CD4-positive, alpha-beta T cell treated with Interleukin-6 for 4 hours (primary cell): ENCODE measurements at places on chromosomes 6 and 20.

- no peak for DNase-seq
Measured at GRCh38 chr6:139371421-139372203, 2.8 kb downstream of the CITED2 start.

DNA sequence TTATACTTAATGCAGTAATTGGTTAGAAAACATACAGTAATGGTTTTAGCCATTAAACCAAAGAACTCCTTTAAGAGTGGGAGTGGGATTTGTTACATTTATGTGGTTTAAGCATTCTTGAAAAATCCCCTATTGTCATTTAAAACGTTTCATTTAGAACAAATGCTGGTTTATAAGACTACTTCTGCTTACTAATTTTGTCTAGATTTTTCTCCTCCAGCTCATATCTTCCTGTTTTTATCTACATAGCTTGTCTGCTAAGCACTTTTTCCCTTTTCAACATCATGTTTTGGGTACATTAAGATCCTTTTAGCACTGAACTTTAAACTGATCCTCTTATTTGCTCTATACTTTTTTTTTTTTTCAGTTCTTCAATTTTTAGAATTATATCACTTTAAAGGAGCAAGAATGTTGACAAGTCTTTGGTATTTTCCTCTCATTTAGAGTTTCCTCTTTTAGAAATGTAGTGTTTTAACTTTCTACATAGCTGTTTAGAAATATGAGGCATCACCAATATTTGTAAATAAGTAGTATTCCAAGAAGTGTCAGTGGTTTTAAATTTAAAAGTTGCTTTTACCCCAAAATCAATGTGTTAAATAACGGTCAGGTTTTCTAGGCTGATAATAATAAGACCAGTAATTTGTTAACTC lies 80.9 kb downstream of the SESN1 start:
- DNase-seq = no peak

GRCh38 chr20:51447097-51447764 lies 95.3 kb downstream of the NFATC2 start:
- DNase-seq = no peak

DNA sequence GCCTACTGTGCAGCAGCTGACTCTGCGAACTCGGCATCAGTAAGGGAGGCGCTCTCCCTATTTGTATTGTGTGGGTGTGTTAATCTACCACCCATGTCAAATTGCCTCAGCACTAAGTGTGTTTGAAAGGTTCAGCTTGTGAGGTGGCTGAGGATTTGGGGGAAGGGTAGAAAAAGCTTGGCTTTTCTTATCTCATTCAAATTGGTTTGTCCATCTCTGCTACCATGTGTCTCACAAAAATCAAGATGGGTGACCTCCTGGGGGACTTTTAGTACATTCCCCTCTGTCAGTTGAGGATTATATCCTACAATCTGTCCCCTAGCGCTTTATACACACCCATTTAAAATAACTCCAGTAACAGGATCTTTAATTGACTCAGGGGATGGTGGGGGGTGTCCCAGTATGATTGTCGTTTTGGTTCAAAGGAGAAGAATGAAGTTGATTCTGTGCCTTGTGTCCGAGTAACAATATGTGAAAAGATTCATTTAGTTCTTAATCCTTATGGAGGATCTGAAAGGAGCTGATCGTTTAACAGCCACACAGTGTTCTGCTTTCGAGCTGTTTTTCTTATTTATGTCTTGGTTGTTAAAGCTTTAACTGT lies 609.6 kb downstream of the PKHD1 start:
- DNase-seq = no peak

GRCh38 chr6:80454661-80455365 lies 348.3 kb downstream of the BCKDHB start:
- DNase-seq = no peak
